Progenitor cell of endocrine pancreas (in vitro differentiated cells): ENCODE measurements at places on chromosomes 16 and 17.

DNA sequence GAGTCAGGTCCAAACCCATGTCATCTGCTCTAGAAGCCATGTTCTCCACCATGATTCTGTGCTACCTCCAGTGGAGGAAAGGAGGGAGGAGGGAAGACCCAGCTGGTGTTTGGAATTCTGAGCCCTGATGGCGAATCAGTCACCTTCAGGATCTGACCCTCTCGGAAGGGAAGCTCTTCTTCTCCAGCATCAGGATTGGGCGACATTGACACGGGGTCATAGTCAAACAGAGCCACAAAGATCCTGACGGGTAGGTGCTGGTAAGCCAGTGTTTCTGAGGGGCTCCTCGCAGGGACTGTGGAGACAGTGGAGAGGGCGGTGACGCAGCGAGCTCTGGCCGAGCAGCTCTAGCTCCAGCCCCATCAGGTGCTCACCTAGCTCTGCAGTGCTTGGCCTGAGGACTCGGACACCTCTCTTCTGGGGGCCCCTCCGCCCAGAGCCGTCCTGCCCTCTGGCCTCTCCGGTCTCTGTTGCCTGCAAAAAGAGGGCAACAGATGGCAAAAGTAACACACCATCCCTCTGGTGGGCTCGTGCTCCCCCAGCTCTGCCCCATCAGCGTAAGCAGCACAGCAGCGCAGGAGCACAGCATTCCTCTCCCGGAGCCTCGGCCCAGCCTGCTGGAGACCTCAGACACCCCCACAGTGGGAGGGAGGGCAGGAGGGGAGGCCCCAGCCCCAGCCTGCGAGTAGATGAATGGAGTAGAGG lies 21.0 kb downstream of the TSPOAP1 start:
- peak; percentile 8 for DNase-seq

GRCh38 chr16:85286951-85287814 lies 174.9 kb upstream of the CIBAR2 start:
- DNase-seq = no peak

GRCh38 chr17:40496634-40497420 lies 4.6 kb downstream of the TNS4 start:
- DNase-seq = no peak

DNA sequence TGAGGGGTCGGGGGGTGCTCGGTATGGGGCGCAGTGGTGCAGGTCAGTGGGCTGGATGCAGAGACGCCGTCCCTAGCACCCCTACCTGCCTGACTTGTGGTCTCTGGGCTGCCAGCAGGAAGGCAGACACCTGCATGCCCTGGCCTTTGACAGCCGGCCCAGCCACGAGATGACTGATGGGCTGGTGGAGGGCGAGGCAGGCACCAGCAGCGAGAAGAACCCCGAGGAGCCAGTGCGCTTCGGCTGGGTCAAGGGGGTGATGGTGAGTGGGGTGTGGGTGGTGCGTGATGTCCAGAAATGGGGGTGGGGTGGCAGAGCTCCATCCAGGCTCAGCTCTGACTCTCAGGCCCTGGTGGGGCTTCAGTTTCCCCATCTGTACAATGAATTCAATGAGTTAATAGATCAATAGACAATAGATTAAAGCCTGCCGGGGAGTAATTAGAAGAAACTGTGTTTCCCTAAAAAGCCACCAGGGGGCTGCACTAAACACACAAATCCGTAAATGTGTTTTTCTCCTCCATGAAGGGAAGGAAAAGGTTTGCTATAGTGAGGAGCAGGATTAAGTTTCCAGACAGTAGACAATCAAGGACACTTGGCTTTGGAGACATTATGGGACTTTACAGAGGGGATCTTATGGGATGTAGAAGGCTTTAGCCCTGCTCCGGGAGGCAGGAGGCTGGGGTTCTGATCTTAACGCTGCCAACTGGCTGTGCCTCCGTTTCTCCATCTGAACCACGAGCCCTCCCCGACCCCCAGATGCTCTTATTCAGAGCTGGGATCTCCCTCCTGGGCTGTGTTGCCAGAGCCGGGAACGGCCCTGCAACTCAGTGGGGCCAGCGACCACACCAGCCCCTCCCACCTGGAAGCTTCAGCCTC lies 2.2 kb downstream of the SLC12A3 start:
- peak; percentile 37 for DNase-seq

DNA sequence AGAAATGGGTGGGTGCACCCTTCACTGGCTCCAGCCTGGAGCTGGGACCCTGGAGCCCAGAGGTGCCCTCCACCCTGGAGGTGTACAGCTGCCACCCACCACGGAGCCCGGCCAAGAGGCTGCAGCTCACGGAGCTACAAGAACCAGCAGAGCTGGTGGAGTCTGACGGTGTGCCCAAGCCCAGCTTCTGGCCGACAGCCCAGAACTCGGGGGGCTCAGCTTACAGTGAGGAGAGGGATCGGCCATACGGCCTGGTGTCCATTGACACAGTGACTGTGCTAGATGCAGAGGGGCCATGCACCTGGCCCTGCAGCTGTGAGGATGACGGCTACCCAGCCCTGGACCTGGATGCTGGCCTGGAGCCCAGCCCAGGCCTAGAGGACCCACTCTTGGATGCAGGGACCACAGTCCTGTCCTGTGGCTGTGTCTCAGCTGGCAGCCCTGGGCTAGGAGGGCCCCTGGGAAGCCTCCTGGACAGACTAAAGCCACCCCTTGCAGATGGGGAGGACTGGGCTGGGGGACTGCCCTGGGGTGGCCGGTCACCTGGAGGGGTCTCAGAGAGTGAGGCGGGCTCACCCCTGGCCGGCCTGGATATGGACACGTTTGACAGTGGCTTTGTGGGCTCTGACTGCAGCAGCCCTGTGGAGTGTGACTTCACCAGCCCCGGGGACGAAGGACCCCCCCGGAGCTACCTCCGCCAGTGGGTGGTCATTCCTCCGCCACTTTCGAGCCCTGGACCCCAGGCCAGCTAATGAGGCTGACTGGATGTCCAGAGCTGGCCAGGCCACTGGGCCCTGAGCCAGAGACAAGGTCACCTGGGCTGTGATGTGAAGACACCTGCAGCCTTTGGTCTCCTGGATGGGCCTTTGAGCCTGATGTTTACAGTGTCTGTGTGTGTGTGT lies 46.8 kb downstream of the IL21R start:
- DNase-seq = no peak

DNA sequence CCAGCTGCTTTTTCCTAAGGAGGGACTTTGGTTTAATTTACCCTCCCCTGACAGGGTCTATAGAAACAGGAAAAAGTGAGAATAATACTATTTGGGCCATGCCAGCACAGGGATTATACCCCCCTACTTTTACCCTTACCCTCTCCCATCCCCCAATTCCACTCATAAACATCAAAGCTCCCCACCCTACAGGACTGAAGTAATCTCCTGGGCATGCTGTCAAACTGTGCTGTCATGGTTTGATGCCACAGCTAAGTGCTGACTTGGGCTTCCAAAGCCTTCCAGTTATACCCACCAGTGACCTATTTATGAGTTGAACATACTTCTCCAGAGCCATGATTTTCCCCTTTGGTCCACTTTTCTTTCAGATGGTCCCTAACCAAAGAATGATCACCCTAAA lies 12.8 kb downstream of the PHF12 start:
- DNase-seq = no peak

DNA sequence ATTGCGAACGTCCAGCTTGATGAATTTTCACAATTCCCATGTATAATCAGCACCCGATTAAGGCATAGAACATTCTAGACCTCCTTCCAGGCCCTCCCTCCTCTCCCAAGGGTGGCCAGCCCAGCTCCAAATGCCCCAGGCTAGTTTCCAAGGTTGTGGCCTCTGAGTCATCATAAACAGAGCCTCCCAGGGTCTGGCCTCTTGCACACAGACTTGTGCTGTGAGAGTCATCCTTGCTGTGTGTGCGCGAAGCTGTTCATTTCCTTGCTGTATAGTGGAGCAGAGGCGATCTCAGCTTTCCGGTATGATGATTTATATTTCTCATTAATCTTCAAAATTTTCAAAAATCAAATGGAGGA lies 20.5 kb upstream of the JPH3 start:
- DNase-seq = no peak
